Natural killer cell (primary cell): ENCODE measurements at places on chromosomes 12 and 14.

GRCh38 chr12:64007853-64008252 lies 163.4 kb downstream of the SRGAP1 start:
- no peak for DNase-seq

GRCh38 chr12:59873136-59873535 lies 277.3 kb downstream of the SLC16A7 start:
- DNase-seq: no peak

GRCh38 chr14:82447586-82447985 lies 913.9 kb upstream of the SEL1L start:
- DNase-seq: no peak

DNA sequence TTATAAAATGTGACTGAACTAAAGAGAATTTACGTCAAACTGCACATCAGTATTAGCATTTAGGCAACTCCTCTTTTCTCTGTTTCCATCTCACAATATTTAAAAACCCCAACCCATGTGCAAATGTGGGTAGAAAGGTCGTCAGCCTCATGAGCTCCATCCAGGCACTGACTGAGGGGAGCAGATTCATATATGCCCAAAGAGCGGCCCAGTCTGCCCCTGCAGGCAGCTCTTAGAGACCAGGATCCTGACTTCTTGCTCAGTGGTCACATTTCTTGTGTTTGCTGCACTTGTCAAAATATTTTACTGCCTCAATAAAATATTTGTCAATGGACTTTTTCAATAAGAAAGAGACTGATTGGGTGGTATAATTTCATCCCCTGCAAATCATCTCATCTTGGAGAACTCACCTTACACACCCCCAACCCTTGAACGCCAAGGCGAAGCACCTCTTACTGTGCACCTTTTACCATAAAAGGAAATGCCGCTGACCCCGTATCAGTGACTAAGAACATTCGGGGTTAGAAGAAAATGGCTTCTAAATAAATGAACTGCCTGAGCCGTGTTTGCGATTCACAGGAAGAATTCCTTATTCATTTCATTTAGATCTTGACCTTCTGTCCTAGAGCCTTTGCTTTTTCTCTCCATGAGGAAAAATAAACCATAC lies 418.8 kb downstream of the BCL11B start:
- no peak for DNase-seq

- DNase-seq: no peak
Measured at GRCh38 chr12:15538881-15539280, 216.6 kb downstream of the PTPRO start.

- DNase-seq: no peak
Measured at GRCh38 chr12:32281098-32281497, 118.3 kb upstream of the FGD4 start.

- no peak for DNase-seq
Measured at GRCh38 chr14:50030036-50030435, 86.3 kb downstream of the VCPKMT start.
